Breast epithelium (tissue), 4 donors: ENCODE measurements at places on chromosomes 2 and 18.
A peak's percentile ranks its signal among the peaks of the same experiment; 100 is the strongest.

GRCh38 chr2:127226520-127227263, 6.6 kb upstream of the CYP27C1 start:
- H3K4me1 ChIP-seq, result no peaks in the 10 kb centered on the region
- H3K27me3 ChIP-seq, result no peaks in the 10 kb centered on the region
- H3K36me3 ChIP-seq, result no peaks in the 10 kb centered on the region

GRCh38 chr2:15939854-15940660, at the start of gene MYCN:
Gene MYCN, plus strand, starts transcription at chr2:15940550. Its CDS starts 1,515 bp downstream, at chr2:15942065.
- H3K27ac ChIP-seq, result no peak within 1 kb of the TSS
- H3K27me3 ChIP-seq, result peaks cover 32% of the 10 kb centered on the region
- peaks cover 3% of the 10 kb centered on the region for H3K4me1 ChIP-seq
- peak; percentile 34 for DNase-seq
- no peaks in the 10 kb centered on the region for H3K36me3 ChIP-seq

DNA sequence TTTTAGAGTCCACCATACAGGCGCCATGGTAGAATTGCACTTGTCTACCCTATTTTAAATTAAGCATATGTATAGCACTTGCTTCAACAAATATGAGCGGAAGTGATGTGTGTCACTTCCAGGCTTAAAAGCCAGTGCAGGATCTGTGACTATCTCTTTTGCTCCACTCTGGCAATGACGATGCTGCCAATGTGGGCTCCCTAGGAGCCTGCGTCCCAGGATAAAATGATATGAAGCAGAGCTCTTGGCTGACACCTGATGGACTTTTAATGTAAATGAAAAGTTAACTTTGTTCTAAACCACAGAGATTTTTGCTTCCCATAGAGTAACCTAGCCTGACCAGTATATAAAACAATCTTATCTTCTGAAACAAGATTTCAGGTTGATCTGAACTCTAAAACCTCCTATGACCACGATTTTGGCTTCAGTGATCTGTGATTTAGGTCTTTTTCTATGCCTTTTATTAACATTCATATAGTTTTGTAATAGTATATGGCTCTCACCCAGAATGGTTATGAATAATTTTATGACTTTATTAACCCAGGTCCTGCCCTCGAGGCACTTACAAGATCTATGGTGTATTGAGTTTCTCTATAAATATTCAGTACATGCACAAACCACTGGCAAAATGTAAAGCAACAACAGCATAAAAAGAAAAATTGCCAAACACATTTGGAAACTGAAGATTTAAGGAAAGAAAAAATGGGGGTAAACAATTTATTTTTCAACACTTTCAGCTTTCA, 422.5 kb upstream of the PIK3C3 start:
- no peaks in the 10 kb centered on the region for H3K36me3 ChIP-seq
- no peak for DNase-seq
- no peak overlapping the region for H3K4me3 ChIP-seq
- no peaks in the 10 kb centered on the region for H3K4me1 ChIP-seq
- H3K27ac ChIP-seq, result no peak overlapping the region
- H3K27me3 ChIP-seq, result no peaks in the 10 kb centered on the region

GRCh38 chr18:49017813-49018553, 67.2 kb upstream of the SMAD7 start:
- H3K4me1 ChIP-seq, result no peaks in the 10 kb centered on the region
- H3K4me3 ChIP-seq, result no peak overlapping the region
- H3K27ac ChIP-seq, result no peak overlapping the region
- H3K27me3 ChIP-seq, result no peaks in the 10 kb centered on the region
- H3K36me3 ChIP-seq, result no peaks in the 10 kb centered on the region

GRCh38 chr18:23519734-23520133, 16.4 kb downstream of the RMC1 start:
- no peaks in the 10 kb centered on the region for H3K27me3 ChIP-seq
- no peak for DNase-seq
- no peaks in the 10 kb centered on the region for H3K36me3 ChIP-seq
- H3K4me3 ChIP-seq, result no peak overlapping the region

DNA sequence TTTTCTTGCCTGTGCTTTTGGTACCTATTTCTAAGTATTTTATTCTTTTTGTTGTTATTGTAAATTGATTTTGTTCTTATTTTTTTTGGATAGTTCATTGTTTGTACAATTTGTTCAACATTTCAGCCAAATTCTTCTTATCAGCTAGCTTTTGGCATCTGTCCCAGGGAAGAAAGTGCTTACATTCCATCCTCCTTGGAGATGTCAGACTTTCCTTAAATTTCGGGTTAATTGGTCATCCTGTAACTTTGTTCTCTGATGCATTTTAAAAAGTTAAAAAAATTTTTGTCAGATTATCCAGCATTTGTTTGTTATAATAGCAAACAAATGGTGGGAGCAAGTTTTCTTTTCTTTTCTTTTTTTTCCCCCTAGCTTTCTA, 60.3 kb downstream of the PTH2R start:
- no peak overlapping the region for H3K4me3 ChIP-seq
- H3K36me3 ChIP-seq, result no peaks in the 10 kb centered on the region
- DNase-seq, result no peak
- no peaks in the 10 kb centered on the region for H3K4me1 ChIP-seq

DNA sequence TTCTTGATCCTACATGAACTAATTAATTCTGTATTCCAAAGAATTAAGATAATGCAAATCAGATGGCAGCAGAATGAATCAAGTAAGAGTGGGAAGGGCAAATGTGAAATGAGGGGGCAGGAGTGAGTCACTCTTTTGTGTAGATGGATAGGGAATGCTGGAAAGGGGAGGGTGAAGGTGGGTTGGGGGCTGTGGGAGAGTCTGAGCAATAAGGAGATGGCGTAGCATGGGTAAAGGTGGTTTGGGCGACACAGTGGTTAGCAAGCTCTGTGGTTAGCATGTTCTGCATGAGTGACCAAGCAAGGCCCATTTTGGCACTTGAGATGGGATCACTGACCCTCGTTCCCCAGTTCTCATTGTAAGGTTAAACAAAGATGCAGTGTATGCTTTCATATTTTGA, 20.4 kb downstream of the GPD2 start:
- no peak overlapping the region for H3K4me3 ChIP-seq
- no peaks in the 10 kb centered on the region for H3K36me3 ChIP-seq
- no peaks in the 10 kb centered on the region for H3K27me3 ChIP-seq
- no peaks in the 10 kb centered on the region for H3K4me1 ChIP-seq
- DNase-seq, result no peak

DNA sequence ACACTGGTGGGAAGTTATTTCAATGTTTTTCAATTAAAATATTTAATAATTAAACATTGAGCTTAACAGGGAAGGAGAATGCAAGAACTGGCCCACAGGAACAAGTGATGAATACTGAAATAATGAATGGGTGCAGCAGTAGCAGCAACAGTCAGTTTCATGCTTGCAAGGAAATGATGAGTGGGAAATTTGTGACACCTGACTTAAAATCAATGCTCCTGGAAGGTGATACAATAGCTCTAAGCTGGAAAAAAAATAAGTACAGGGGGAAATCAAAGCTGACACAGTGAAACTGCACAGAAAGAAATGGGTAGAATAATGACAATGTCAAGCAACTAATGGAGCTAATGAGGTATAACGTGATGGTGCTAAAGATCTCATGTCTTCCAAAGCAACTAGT, 184.5 kb downstream of the IKZF2 start:
- no peak overlapping the region for H3K4me3 ChIP-seq
- no peaks in the 10 kb centered on the region for H3K4me1 ChIP-seq
- no peak for DNase-seq
- no peaks in the 10 kb centered on the region for H3K36me3 ChIP-seq

GRCh38 chr18:79952996-79953559, 1.6 kb upstream of the SLC66A2 start:
- no peak overlapping the region for H3K4me3 ChIP-seq
- H3K27me3 ChIP-seq, result no peaks in the 10 kb centered on the region
- peak; percentile 40 for DNase-seq
- no peak overlapping the region for H3K27ac ChIP-seq
- no peaks in the 10 kb centered on the region for H3K36me3 ChIP-seq

GRCh38 chr2:104473546-104473945, 380.4 kb upstream of the POU3F3 start:
- no peaks in the 10 kb centered on the region for H3K27me3 ChIP-seq
- H3K27ac ChIP-seq, result no peak overlapping the region
- H3K36me3 ChIP-seq, result no peaks in the 10 kb centered on the region

- no peak overlapping the region for H3K4me3 ChIP-seq
- no peak for DNase-seq
- no peaks in the 10 kb centered on the region for H3K27me3 ChIP-seq
- no peaks in the 10 kb centered on the region for H3K36me3 ChIP-seq
- no peaks in the 10 kb centered on the region for H3K4me1 ChIP-seq
- H3K27ac ChIP-seq, result no peak overlapping the region
Observed at GRCh38 chr2:33806041-33806440, 206.9 kb upstream of the FAM98A start.

- no peak overlapping the region for H3K4me3 ChIP-seq
- H3K27ac ChIP-seq, result no peak overlapping the region
- H3K4me1 ChIP-seq, result no peaks in the 10 kb centered on the region
- no peaks in the 10 kb centered on the region for H3K36me3 ChIP-seq
Observed at GRCh38 chr2:167144179-167144898, 256.1 kb downstream of the XIRP2 start.

GRCh38 chr18:21525916-21526315, 74.6 kb downstream of the ESCO1 start:
- H3K4me3 ChIP-seq, result no peak overlapping the region
- H3K4me1 ChIP-seq, result no peaks in the 10 kb centered on the region
- no peak for DNase-seq

DNA sequence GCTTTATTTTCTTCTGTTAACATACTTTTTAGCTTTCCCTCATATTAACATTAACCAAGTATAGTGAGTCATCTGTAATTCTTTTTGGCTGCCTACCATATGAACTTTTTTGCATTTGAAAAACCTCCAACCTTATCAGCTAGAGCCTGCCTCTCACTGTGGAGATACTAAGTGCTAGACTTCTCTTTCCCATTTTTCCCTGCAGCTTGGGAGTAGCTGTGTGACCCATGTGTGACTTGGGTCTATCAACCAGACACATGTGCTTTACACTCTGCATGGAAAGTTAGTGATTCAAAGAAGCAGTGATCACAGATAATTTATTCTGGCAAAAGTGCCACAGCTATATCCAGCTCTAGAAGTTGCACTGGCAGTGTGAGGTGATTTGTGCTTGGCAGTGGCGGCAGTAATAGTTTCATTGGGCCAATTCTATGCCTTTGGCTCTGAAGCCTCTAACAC, 36.3 kb downstream of the PREPL start:
- H3K27me3 ChIP-seq, result no peaks in the 10 kb centered on the region
- no peaks in the 10 kb centered on the region for H3K4me1 ChIP-seq
- no peak overlapping the region for H3K27ac ChIP-seq
- H3K36me3 ChIP-seq, result peaks cover 4% of the 10 kb centered on the region

GRCh38 chr18:39841482-39842365, 2113.3 kb upstream of the PIK3C3 start:
- DNase-seq, result peak; percentile 24
- H3K4me3 ChIP-seq, result peak overlapping the region; percentile 25
- H3K27me3 ChIP-seq, result no peaks in the 10 kb centered on the region
- no peaks in the 10 kb centered on the region for H3K36me3 ChIP-seq
- no peak overlapping the region for H3K27ac ChIP-seq

- H3K4me3 ChIP-seq, result no peak overlapping the region
- no peaks in the 10 kb centered on the region for H3K4me1 ChIP-seq
- no peak for DNase-seq
- H3K27me3 ChIP-seq, result no peaks in the 10 kb centered on the region
Observed at GRCh38 chr18:37676276-37676675, 110.7 kb upstream of the CELF4 start.

DNA sequence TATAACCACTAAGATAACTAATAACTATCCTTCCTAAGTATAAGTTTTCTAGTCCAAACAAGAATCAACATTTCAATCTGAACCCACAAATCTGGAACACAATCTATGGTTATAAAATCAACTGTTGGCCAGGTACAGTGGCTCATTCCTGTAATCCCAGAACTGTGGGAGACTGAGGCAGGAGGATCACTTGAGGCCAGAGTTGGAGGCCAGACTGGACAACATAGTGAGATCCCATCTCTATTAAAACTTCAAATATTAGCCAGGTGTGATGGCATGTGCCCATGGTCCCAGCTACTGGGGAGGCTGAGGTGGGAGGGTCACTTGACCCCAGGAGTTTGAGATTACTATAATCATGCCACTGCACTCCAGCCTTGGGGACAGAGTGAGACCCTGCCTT, 11.2 kb downstream of the MRPS5 start:
- no peak for DNase-seq
- H3K27ac ChIP-seq, result no peak overlapping the region
- H3K27me3 ChIP-seq, result no peaks in the 10 kb centered on the region
- H3K4me3 ChIP-seq, result no peak overlapping the region
- H3K36me3 ChIP-seq, result peaks cover 14% of the 10 kb centered on the region

DNA sequence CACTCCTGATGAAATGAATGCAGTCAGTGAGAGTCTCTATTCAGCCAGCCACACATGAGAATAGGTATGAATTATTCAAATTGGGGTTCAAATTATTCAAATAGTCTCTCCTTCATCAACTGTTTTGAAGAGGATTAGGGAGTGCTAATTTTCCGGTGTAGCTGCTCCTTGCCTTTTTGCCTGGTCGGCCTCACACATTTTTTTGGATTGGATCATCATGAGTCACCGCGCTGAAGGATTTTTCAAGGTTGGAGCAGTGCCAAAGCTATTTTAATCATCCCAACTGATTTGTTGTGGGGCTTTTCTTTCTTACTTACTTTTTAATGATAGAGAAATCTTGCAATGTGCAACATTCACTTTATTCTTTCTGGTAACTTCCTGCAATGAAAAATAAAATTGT, 2.4 kb upstream of the DTNA start:
- no peak for DNase-seq
- peak overlapping the region; percentile 57 for H3K27ac ChIP-seq
- no peak overlapping the region for H3K4me3 ChIP-seq
- H3K4me1 ChIP-seq, result peaks cover 7% of the 10 kb centered on the region
- no peaks in the 10 kb centered on the region for H3K36me3 ChIP-seq
- H3K27me3 ChIP-seq, result no peaks in the 10 kb centered on the region

DNA sequence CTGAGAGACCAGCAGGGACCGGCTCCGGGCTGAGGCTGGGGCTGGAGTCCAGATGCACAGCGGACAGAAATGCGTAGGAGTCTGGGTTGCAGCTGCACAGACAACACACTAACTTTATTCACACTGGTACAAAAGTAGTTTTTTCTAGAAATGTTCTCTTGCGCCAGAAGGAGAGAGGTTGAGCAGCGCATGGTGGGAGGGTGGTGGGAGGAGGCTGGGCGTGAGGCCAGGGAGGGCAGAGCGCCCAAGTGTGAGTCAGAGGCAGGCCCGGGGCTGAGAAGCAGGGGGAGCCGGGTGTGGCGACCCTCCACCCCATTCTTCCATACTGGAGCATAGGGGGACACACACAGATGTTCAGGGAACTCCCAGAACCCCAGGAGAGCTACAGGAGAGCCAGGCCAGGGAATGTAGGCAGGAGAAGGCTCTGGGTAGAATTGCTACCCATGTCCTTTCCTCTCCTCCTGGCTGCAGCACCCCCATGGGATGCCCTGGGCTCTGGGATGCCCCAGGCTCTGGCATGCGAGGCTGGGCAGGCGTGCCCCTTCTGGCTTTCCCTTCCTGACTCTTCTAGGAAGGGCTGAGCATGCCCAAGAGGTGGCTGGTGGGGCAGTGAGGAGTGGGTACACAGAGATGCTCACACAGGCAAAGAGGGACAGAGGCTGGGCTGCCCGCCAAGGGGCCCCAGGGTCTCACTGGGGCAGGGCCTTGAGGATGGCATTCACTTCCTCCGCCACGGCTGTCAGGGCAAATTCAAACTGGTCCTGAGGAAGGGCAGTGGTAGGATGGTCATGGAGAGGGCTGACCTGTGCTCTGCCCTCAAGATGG, 10.6 kb downstream of the DNAJB2 start:
- H3K4me1 ChIP-seq, result peaks cover 13% of the 10 kb centered on the region
- peak; percentile 67 for DNase-seq
- no peaks in the 10 kb centered on the region for H3K27me3 ChIP-seq
- H3K27ac ChIP-seq, result peak overlapping the region; percentile 92

- no peaks in the 10 kb centered on the region for H3K36me3 ChIP-seq
- H3K4me3 ChIP-seq, result no peak overlapping the region
- DNase-seq, result no peak
- no peaks in the 10 kb centered on the region for H3K27me3 ChIP-seq
- H3K4me1 ChIP-seq, result no peaks in the 10 kb centered on the region
Observed at GRCh38 chr18:3156325-3156640, 63.5 kb downstream of the MYOM1 start.
